GM12892 (cell line): ENCODE measurements at places on chromosomes 6 and 20.

- DNase-seq = no peak
Observed at GRCh38 chr6:127980996-127981395, 80.1 kb upstream of the THEMIS start.

DNA sequence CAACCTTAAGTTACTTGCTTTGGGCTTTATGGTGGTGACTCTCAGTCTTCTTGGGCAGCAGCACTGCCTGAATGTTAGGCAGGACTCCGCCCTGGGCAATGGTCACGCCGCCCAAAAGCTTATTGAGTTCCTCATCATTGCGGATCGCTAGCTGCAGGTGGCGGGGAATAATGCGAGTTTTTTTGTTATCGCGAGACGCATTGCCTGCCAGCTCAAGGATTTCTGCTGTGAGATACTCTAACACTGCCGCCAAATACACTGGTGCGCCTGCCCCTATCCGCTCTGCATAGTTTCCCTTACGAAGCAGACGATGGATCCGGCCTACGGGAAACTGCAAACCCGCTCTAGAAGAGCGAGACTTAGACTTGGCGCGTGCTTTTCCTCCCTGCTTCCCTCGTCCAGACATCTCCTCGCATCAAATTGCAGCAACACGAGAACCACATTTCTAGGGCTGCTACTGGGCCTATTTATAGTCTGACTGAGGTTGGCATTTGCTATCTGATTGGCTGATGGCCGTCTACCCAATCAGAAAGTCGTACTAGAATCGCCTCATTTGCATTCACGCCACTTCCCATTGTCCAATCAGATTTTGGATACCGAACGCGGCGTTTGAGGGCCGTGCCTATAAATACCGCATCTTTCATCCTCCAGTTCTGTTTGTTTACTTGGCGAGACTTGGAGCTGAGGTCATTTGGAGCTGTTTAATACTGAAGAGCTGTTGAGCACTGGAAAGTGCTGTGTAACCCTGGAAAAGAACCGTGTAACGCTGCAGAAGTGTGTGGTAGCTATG, 28.2 kb upstream of the SLC17A4 start:
- no peak for DNase-seq

- no peak for DNase-seq
Observed at GRCh38 chr20:31569163-31570020, 35.7 kb upstream of the ID1 start.

- no peak for DNase-seq
Observed at GRCh38 chr6:167663784-167664443, 162.8 kb upstream of the AFDN start.

DNA sequence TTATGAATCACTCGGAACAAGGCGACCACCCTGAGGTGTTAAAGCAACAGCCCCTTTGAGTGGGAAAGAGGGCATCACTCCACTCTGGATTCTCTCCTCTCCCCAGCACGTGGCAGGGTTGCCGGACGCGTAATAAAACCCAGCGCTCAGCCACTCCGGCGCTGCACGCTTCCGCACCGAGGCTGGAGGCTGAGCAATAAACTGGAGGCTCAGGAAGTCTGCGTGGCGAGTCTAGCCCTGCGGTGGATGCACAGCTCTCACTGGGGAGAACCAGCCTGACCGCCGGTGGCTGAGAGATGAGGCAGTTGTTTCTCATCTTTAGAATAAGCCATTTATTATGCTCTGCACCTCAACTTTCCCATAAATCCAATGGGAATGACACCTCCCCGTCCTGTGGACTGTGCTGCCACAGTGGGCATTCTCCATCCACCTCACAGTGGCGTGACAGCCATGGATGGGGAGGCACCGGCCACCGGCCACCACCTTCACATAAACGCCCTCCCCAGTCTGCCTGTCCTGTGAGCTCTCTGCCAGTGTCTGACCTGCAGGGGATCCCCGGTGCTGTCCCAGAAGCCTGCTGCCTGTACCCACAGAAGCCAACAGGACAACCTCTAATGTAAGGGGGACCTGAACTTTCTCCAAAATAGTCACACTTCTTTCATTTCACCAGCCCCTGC, 64.2 kb upstream of the GGTLC1 start:
- no peak for DNase-seq

DNA sequence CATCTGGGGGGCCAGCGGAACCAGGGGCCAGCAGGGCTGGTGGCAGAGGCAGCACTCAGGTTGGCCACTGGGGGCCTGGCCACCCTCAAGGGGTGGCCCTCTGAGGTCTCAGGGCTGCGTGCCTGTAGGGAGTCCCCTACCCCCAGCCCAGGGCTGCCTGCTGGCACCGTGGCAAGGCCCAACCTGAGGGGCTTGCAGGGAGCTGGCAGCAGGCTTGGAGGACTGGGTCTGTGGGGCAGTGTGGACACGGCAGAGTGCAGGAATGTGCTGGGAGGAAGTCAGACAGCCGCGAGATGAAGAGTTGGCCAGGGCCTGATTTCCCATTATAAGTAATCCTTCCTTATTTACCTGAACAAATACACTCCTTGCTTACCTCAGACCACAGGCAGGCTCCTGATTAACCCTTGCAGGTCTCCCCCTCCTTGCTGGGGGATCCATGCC, at the start of gene SPDEF:
Gene SPDEF (minus strand): TSS at position 299 of the 441 bp plus-strand sequence. CDS start 11,874 bp downstream, outside the sequence.
- DNase-seq = no peak

DNA sequence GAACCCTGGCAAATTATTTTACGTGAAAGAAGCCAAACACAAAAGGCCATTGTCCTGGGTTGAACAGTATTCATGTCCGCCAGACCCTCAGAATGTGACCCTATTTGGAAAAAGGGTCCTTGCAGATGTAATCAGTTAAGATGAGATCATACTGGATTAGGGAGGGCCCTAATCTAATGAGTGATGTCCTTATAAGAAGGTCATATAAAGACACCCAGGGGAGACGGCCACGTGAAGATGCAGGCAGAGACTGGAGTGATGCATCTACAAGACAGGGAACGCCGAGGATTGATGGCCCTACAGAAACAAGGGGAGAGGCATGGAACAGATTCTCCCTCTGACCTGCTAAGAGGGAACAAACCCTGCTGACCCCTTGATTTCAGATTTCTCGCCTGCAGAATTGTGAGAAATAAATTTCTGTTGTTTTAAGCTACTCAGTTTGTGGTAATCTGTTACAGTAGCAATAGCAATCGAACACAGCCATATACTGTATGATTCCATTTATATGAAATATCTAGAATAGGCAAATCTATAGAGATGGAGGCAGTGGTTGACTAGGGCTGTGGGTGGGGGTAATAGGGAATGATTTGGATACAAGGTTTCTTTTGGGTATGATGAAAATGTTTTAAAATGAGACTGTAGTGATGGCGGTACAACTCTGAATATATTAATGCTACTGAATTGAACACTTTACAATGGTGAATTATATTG, 132.9 kb upstream of the NUP153 start:
- no peak for DNase-seq

DNA sequence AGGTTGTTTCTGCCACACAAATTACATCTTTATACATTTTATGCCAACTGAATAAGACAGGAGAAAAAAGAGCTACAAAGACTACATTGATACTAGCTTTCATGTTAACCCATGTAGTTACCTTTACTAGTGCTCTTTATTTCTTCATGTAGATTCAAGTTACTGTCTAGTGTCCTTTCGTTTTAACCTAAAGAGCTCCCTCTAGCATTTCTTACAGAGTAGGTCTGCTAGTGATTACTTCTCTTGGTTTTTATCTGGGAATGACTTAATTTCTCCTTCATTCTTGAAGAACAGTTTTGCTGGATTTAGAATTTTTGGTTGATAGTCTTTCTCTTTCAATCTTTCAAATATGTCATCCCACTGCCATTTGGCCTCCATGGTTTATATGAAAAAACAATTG, 21.2 kb upstream of the NOP56 start:
- no peak for DNase-seq

GRCh38 chr6:100721256-100721655, 159.9 kb downstream of the ASCC3 start:
- no peak for DNase-seq

GRCh38 chr6:105645156-105645555, 242.3 kb upstream of the PREP start:
- no peak for DNase-seq

- DNase-seq = no peak
Observed at GRCh38 chr6:152669895-152670294, 27.8 kb upstream of the MYCT1 start.
